ENCODE measurements at places on chromosomes 7 and 10.

DNA sequence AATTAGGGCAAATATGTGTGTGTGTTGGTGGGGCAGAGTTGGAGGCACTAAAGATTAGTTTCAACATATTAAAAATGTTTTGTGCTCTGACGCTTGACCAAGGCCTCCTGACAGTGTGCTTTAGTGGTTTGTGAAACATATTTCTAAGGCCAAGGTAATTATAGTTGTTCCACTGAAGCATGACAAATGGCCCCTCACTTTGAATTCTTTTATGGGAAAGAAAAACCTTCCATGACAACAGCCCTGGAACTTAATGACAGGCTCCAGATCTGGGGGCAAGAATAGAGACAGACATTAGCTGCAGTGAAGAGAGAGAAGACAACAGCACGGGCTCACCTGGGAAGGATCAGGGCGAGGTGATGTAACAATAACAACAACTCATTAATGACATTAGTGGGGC lies 155.8 kb downstream of the CHN2 start:
- DNase-seq = no peak

- DNase-seq = no peak
Observed at GRCh38 chr10:93818086-93818485, 60.4 kb downstream of the LGI1 start.

DNA sequence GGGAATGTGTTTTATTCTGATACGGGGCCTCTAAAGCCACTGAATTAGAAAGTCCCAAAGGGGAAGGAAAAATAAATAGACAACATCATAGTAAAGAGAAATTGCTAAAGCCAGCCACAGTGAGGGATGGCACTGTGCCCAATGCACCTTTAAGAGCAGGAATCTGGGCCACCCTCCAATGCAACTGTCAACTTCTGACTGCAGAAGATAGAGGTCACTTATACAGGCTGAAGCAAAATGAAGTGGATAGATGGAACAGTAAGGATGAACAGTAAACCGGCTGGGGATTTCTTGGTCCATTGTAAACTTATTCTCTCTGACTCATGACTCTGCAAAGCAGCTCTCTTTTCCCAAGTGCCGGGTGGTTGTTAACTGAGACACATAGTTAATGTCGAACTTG lies 54.0 kb upstream of the KCNIP2 start:
- no peak for DNase-seq

DNA sequence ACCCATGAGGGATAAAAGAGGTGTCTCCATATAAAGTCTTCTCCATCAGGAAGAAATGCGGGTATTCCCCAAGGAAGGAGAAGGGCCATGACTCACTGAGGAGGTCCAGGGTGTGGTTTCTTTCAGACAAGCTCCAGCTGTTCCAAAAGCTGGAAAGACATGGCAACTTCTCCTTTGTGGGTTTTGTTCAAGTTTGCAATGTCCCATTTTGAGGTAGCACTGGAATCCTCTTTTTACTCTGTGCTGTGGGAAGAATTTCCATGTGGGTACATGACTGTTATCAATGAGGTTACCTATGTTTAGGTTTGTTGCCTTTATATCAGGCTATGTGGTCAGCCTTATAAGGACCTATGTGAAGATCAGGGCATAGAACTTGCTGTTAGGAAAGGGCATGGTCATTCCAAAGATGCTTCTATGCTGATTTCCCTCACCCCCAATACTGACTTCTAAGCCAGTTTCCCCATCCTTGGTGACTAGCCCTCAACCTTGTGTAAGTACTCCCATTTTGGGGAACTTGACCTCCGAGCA lies 697.5 kb downstream of the INHBA start:
- no peak for DNase-seq

- DNase-seq = no peak
Observed at GRCh38 chr10:92816091-92816531, 32.2 kb upstream of the EXOC6 start.

DNA sequence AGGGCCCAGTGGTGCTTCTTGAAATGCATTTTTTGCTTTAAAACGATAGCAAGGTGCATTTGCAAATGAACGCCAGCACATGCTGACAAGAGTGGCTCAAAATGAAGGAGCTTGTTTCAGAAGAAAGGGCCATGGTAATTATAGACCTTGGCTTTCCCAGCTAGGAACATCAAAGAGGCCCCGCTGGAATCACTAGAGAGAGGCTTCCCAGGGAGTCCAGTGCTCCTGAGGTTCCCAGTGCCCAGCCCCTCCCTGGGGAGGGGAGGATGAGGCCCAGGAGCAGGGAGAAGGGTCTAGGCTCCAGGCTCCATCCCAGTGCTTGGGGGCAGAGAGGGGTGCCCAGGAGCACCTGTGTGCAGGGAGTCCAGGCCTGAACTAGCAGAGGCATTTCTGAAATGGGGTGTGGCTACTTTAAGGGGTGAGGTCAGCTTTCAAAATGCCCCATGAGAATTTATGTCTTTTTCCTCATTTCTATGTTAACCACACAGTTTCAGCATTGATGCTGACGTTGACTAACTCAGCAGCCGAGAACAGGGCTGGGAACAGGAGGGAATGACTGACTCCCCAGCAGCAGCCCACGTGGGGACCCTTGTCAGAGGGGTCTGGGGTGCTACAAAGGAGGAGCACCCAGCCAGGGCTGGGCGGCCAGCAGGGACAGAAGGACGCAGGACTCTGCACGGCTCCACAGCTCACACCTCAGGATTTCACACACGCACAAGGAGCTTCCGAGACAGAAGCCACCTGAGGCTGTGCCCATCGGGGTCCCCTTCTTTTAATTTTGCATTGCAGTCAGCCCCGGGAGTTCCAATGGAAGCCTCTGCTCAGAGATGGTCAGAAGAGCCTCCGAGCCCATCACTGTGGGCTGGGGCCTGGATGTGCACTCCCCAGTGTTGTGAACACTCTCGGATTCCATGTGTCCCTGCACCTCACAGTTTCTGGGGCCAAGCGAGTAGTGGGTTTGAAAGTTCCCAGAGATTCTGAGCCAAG lies 570.2 kb downstream of the PTPRN2 start:
- no peak for DNase-seq

- no peak for DNase-seq
Observed at GRCh38 chr7:133183042-133183794, 69.7 kb upstream of the EXOC4 start.
